ENCODE measurements at places on chromosomes 5 and 9. TPM values are rescaled to one million over a fixed set of nuclear protein-coding genes. Genes with fewer than 3 reads are reported as not detected.

The HBEGF gene
- total RNA-seq = 8.5 TPM

The ANKRD31 gene
- 0.48 TPM for total RNA-seq

The LCN15 gene
- not detected for total RNA-seq

The NFIB gene
- total RNA-seq = 29.0 TPM

The PAIP1 gene
- total RNA-seq = 191 TPM

The PCSK5 gene
- 9.8 TPM for total RNA-seq

The IL7R gene
- 0.41 TPM for total RNA-seq

The FOXD4L6 gene
- total RNA-seq = 0.20 TPM

DNA sequence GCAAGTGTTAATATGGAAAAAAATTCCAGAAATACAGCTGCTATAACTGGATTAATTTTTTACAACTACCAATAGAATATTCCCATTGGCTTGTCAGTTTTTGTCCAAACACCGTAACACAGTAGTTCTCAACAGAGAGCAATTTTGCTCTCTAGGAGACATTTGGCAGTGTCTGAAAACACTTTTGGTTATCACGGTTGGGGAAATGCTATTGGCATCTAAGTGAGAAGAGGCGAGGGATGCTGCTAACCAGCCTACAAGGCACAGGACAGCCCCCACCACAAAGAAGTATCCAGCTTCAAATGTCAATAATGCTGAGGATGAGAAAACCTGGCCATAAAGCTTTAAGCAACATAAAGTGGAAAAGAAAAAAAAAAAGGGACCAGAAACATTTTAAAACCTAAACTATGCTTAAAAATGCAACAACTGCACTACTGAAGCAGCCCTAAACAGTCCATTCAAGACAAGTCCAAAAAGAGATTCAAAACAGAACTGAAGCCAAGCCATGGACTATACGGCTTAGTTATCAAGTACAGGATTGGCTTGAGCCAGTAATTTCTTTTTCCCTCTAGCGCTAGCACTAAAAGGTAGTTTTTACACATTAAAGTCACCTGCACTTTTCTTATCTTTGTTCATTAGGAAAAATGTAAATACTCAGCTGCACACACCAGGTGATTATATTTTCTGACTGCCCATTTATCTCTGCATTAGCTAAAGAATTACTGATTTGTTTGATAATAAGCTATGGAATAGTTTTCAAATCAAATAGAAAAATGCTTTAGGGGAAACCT lies 83.9 kb downstream of the NR3C1 start:
- DNase-seq = no peak

DNA sequence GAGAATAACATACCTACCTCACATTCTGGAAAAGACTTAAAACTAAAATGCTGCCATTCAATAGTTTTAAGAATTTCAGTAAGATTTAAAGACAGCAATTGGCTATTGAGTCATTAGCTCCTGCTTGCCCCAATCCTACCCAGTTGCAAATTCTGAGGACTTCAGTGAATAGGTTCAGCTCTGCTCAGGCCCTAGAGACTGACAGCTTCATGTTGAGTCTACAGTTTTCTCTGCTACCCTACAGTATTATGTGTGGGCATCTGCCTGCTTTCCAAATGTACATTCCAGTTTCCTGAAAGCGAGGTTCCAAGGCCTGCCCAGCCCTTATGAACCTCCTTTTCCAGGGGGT lies 61.5 kb downstream of the ARSB start:
- no peak for DNase-seq

GRCh38 chr9:98146101-98146991 lies 27.3 kb upstream of the TRIM14 start:
- DNase-seq = peak; percentile 96

DNA sequence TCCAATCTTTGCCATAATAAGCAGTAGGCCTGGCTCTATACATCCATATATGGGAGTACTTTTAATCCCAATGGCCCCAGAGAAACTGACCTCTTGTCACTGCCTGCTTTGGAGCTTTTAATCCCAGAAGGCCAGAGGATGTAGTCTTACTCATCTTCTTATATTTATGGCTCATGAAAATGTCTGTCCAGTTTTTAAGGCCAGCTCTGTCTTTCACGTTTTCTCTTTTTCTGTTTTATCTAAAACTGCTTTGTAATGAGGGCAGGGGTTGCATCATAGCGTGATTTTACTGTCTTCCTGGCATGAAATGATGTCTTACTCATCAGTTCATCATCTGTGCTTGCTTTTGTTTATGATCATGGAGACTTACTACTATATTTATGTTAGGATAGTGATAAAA lies 1094.9 kb downstream of the MAT2B start:
- no peak for DNase-seq

DNA sequence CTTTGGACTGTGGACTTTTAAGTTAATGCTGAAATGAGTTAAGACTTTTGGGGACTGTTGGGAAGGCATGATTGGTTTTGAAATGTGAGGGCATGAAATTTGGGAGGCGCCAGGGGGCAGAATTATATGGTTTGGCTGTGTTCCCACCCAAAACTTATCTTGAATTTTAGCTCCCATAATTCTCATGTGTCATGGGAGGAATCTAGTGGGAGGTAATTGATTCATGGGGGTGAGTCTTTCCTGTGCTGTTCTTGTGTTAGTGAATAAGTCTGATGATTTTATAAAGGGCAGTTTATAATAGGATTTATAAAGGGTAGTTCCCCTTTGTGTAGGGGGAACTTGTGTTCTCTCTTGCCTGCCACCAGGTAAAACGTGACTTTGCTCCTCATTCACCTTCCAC lies 235.5 kb upstream of the CDH18 start:
- no peak for DNase-seq

DNA sequence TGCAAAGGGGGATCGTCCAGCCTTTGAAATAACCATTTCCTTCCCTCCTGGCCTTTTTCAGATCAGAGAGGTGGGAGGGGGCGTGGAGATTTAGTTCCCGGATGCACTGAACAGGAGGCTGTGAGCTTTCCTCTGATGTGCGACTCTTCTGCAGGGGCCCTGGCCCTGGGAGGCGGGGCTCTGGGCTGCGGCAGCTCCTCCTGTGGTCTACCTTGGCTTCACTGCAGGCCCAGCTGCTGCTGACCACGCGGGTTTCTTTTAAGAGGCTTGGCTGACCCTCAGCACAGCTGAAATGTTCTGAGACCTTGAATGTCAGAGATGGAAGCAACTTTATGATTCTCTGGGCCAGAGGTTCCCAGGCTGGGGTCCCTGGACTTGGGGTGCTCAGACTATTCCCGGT lies 27.0 kb upstream of the COL15A1 start:
- DNase-seq = no peak

Data from PC-9 (cell line).